ENCODE measurements at places on chromosomes 4 and X. TPM values are rescaled to one million over a fixed set of nuclear protein-coding genes. Genes with fewer than 3 reads are reported as not detected.

- no peak for DNase-seq
Measured at GRCh38 chr4:108846568-108846967, 83.7 kb upstream of the ETNPPL start.

The UGT2B17 gene
- total RNA-seq, result not detected

DNA sequence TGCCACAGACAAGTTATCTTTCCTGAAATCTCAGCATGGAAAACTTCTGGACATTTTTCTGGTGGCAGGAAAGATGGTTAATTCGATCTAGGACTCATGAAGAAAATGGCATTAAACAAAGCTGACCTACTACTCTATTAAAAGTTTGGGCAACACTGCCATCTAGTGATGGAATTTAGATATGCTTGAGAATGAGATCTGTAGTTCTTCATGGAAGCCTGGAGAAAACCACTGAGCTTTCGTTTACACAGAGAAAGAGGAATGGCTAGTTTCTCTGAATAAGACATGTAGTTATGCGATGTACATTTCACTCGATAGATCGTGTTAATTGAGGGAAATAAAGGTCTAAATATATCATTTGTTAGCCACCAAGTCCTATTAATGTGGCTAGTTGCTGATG, 51.7 kb upstream of the CHRDL1 start:
- peak; percentile 62 for DNase-seq

DNA sequence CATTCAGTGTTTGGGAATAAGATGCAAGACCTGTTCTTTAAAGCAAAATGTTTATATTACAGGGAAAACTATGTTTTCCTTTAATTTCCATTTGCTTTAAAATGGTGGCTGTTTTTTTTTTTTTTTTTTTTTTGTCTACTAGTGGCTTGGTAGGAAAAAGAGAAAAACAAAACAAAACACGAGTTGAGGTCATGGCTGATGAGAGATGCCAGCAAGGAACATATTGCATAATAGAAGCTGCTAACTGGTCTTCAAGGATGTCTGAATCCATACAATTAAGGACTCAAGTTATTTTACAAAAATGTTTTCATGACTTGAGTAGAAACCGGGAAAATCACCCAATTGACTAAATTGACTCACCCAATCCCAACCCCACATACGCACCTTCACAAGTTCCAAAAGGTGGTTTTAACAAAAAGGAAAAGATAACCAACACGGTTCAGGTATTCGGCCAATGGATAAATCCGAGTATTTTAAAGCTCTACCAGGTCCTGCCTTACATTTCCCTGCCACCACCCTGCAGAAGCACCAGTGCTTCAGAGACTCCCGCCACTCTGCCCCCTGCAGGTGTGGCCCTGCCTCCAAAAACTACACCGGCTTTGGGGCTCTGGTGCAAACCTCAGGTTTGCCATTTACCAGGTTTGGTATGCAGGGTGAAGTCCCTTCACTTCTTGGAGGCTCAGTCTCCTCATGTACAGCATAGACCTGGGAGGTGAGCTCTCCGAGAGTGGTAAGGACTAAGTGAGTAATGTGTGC, 27.1 kb downstream of the PIR start:
- DNase-seq, result no peak

DNA sequence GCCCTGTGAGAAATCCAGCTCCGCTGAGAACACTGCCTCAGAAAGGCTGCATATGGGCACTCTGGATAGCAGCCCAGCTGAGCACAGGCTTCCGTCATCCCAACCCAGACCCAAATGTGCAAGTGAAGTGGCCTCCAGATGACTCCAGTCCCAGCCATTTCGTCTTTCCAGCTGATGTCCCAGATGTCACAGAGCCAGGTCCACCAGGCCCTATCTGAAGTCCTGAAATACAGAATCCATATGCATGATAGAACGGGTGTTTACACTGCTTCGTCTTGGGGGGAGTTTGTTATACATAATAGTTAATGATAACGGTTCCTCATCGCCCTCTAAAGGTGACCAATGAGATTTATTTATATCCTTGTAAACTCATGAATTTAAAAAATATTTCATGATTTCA, 72.6 kb upstream of the TRIM2 start:
- DNase-seq, result no peak

DNA sequence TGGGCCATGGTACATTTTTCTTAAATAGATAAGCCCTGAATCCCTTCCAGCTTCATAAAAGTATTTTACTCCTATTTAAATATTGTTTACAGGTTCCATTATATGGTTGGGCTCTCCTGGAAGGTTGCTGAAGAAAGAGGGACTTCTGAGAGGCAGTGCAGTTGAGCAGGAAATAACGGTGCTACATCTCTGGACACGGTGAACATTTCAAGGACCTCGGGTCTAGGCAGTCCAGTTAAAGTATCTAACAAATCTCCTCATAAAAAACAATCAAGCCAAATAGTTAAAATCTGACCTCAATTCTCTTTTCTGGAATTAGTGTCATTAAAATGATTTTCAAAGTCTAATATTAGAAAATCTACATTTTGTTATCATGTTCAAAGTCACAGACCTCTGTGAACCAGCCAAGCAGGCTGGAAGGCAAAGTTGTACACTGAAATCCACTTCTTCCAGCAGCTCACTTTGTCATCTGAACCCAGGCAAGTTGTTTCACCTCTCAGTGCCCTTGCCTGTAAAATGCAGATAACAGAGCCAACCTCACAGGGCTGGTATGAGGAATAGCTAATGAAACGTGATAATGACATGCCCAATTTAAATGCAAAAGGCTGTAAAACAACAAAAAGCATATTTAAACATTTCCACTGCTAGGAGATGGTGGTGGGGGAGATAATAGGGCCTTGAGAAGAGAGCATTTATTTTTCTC, 267.0 kb upstream of the KLF3 start:
- no peak for DNase-seq

GRCh38 chrX:125132274-125132673, 187.4 kb upstream of the TEX13C start:
- no peak for DNase-seq

The CT45A5 gene
- 0.29 TPM for total RNA-seq

The HSFX2 gene
- total RNA-seq, result 0.96 TPM

GRCh38 chr4:145045180-145045579, 52.8 kb downstream of the ANAPC10 start:
- DNase-seq, result no peak

The ETDA gene
- total RNA-seq, result not detected

The NLGN3 gene
- total RNA-seq, result 0.10 TPM

- no peak for DNase-seq
Measured at GRCh38 chr4:139453041-139453370, 915 bp upstream of the RAB33B start.

The ASMT gene
- total RNA-seq, result not detected

GRCh38 chrX:154019633-154020528, at the start of gene IRAK1:
Gene IRAK1, minus strand, starts transcription at chrX:154019902. Its CDS starts 90 bp downstream, at chrX:154019812.
- peak; percentile 60 for DNase-seq

DNA sequence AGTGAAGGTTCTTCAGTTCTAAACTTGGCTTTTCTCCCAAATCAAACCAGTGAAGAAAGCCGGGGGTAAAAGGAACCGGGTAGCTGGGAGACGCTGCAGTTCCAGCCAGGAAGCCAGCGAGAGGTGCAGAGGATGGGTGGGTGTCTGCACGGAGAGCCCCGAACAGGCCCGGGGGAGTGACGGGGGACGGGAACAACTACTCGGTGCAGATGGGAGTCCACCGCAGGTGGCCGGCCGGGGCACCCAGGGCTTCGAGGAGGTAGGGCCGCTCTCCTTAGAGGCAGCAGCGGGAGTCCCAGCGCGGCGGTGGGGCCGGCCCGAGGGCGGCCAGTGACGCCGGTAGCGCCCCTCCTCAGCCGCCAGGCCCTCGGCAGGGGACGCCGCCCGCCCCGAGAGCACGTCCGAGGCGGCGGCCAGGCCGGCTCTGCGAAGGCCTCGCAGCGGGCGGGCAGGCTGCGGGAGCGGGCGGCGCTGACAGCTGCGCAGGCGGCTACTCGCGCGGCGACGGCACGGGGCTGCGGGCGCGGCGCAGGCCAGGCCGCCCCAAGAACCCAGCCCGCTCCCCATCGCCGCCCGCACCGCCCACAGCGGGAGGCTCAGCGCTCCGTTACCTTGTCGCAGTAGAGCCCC, 449 bp downstream of the FBXL5 start:
- peak; percentile 47 for DNase-seq

The FGF13 gene
- total RNA-seq, result 0.10 TPM

- no peak for DNase-seq
Measured at GRCh38 chr4:24212642-24213041, 322.8 kb upstream of the PPARGC1A start.

DNA sequence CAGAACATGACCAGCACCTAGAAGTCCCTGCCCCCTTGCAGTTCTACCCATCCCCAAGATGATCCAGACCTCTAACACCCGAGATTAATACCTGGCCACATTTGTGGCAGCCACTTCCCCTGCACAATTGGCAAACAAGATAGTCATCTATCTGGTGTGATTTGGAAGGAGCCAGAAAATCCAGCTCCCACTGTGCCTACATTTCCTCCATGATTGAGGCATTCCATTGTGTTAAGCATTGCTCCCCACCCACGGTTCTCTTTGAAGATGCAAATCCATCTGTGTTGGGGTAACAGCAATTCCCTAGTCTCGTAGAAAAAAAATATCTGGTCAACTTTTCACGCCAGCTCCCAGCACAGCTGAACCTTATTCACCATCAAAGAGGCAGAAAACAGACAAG, 405.0 kb downstream of the BCOR start:
- no peak for DNase-seq

The FAM149A gene
- not detected for total RNA-seq

DNA sequence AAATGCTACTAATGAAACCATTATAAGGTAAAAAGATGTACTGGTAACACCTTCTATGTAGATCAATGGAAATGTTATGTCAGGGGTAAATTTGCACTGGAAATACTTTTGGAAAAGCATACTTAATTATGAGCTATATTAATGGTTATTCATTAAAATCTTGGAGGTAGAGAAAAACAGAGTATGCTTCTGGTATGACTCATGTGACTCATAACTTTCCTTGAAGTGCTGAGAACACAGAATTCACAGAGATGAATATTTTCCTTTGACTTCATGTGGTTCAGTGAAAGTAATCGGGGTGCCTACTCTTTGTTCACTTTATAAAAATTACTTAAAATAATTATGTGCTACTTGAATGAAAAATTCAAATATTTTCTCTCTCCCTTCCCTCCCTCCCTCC, 254.2 kb downstream of the KCTD8 start:
- DNase-seq, result no peak

DNA sequence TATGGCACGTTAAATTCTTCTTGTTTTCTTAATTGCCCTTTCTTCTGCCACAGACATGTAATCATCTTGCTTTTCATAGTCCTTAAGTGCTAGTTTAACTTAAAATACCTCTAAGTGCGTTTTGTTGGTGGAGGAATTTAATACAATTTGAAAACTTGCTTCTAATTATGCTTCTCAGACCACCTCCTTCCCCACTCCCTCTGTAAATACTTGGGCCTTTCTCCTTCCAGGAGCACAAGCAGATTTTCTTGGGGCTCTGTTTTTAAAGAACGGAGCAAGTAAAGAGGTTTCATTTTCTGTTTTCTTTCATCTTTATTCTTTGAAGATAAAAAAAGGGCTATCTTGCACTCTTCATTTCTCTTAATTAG, 559 bp upstream of the PCDH18 start:
- no peak for DNase-seq

DNA sequence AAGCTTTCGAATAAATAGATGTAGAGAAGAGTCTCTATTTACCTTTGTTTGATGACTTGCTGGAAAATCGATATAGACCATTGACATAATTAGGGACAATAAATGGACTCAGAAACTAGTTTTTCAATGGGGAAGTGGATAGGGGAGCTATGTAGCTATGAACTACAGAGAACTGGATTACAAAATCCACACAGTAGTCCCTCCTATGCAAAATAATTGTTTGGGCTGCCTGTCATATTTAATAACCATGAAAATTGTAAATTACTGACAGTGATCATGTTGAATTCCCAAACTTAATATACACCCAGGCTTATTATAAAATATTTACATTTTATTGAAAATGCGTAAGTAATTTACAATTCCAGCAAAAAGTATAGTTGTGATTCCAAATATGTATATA, 333.1 kb upstream of the FAM241A start:
- DNase-seq, result no peak

DNA sequence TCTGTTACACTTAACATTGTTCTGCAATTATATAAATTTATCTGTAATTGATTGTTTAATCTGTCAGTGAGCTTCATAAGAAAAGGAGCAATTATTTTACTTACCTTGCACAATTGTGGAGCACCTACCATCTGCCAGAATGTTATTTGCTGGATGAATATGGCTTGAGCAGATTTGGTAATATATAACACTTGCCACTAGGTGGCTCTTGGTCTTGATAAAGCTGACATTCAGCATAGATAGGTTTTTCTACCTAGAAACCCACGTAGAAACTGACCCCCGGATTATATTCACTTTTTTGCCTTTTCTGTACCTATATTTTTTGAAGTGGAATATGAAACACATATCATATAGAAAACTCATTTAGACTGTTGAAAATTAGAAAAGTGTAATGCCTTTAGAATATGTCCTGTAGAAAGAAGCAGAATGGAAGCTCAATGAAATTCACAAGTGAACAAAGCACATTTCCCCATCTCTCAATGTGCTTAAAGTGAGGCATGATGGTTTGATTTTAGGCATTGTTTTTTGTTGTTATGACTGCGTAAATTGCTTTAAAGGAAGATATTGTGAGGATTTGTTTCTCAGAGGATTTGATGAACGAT, 9.5 kb downstream of the RBPJ start:
- DNase-seq, result peak; percentile 56

- peak; percentile 74 for DNase-seq
Measured at GRCh38 chrX:45505214-45505613, 304.5 kb upstream of the DIPK2B start.

GRCh38 chr4:80008971-80009370, 64.1 kb downstream of the ANTXR2 start:
- DNase-seq, result no peak

The TREX2 gene
- total RNA-seq, result not detected

The TMSB15A gene
- 27.1 TPM for total RNA-seq

The WNK3 gene
- 1.8 TPM for total RNA-seq

The PASD1 gene
- total RNA-seq, result not detected

DNA sequence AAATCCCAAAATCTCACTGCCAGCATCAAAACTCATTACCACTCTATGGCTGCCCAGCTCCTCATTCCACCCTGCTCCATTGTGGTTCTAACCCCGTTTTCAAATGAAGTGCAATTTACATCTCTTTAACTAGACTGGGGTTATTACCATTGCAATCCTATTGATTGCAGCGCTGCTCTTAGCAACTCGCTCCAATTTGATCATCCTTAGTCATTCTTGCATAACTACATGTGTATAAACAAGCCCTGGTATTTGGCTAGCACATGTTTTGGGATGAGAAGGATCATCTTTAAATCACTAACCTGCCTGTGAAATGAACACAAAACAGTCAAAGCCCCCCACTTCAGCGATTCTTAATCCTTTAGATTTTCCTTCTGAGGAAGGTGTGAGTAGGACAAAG, 340.1 kb upstream of the PPARGC1A start:
- no peak for DNase-seq

DNA sequence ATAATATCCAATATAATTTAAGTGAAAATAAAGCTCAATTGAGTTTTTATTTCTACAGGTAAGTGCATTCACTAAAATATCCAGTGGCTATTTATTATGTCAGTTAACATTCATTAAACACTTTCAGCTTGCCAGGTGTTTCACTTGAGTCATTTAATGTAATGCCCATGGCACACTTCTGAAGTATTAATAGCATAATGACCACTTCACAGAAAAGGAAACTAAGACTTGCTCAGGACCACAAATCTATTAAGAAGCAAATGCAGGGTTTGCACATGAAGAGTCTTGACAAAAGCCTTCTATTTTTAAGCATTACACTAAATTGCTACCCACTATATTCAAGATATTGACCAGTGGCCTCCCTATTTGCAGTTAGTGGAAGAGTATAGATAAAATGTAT, 612.7 kb downstream of the KCTD8 start:
- no peak for DNase-seq

Data from RPMI7951 (cell line).